CD4-positive, alpha-beta T cell (primary cell): ENCODE measurements at places on chromosomes 1 and 21.

- DNase-seq = no peak
Observed at GRCh38 chr21:15063814-15064575, 805 bp downstream of the NRIP1 start.

DNA sequence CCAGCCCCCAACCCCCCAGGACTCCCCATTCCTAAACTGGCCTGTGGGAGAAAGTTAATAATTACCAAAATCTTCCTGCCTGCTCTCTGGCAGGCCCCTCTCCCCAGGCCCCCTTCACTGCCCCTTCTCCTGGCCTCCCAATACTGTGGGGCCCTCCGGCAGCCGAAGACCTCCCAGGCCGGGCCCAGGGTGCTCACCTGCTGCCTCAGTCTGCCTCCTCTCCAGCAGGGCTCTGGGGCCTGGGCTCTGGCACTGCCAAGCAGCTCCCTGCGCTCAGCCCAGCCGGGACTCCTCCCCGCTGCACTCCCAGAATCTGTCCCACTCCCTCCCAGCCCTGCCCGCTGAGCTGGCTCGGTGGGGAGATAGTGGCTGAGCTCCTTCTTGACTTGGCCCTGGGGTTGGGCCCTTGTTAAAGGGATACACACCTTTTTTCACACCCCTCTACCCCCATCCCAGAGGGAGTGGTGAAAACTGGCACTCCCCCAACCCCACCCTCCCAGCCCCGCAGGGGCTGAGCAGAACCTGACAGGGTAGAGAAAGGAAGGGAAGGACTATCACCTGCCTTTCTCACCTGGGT, at the start of gene S100A16:
TSS of gene S100A16 (minus strand) at position 383 of the 577 bp plus-strand sequence. CDS start 4,986 bp downstream, outside the sequence.
- no peak for DNase-seq

- DNase-seq = no peak
Observed at GRCh38 chr1:43358121-43358745, 548 bp upstream of the CDC20 start.

DNA sequence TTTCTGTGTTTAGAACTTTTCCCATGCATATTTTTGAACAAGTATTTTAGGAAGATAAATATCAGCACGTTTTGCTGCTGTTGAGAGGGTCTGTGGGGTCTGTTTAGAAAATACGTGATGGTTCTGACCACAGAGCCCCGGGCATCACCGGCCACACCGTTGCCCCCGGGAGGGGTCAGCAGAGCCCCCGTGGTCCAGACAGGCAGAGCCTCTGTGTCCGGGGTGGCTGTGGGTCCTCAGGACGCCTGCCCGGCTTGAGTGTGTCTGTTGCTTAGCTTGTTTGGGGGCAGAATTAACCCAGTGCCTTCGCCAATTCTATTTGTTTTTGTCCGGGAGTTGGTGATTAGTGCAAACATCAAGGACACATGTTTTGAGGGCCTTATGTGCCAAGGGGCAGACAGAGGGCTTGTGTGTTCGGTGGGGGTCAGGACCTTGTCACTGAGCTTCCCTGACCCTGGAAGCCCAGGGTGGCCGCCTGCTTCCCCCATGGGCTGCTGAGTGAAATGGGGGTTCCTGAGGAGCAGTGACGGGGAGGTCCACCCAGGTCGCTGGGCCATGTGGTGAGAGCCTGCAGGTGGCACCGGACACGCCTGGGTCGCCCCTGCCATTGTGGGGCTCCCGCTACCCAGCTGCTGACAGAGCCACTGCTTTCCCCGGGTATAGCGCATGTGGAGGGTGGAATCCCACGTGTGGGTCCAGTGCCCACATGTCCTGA, 122.2 kb downstream of the SIK1 start:
- no peak for DNase-seq

- no peak for DNase-seq
Observed at GRCh38 chr1:51242546-51242945, 6.5 kb downstream of the RNF11 start.

- DNase-seq = no peak
Observed at GRCh38 chr1:159705904-159706256, 8.5 kb downstream of the CRP start.

DNA sequence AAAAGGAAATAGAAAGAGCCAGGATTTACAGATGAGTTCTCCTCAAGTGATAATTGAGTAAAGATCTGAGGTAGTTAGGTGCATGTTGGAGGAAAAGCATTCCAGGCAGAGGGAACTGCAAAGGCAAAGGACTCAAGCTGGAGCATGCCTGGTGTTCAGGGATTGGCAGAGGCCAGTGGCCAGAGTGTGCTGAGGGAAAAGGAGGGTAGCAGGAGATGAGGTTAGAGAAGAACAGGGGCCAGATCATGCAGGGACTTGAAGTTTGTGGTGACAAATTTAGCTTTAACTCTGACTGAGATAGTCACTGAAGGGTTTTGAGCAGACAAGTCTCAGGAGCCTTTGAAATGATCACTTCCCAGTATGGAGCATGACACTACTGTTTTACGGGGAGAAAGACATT, 19.0 kb upstream of the GTF2B start:
- DNase-seq = no peak

DNA sequence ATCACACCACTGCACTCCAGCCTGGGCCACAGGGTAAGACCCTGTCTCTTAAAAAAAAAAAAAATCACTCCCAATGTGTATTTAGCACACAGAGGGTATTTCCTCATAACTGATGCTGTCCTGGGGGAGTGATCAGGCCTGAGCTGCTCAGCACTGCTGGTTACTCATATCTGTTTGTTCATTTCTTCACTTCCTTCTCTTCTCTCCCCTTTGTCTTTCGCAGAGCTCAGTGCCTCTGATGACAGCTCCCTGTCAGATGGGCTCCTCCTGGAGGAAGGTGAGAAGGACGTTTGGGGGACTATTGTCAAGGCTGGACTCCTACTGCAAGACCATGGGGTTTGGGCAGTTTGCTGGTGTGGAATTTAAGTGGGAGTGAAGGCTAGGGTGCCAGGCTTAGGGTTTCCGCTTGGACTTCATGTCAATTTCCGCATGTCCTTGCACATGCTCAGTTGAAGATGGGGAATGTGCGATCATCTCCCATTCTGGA, 13.0 kb downstream of the INAVA start:
- DNase-seq = no peak

DNA sequence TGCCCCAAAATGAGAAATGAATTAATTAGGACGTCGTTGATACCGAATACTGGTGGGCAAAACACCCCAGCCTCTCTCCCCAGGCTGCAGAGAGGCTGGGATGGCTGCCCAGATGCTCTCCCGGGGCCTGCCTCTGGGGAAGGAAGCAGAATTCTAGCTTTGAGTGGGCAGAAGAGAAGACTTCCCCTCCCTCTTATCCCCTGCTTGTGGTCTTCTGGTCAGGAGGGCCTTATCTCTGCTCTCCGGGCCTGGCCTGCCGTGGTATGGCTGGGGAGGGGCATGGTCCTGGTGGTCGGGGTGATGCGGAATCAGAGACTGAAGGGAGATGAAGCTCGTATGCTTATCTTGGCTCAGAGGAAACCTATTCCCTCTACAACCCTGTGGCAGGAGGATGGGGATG, 9.8 kb upstream of the CSF3R start:
- DNase-seq = no peak

GRCh38 chr1:168163670-168164069, 15.1 kb upstream of the TIPRL start:
- DNase-seq = no peak

- no peak for DNase-seq
Observed at GRCh38 chr1:77948841-77949424, 29.9 kb downstream of the FUBP1 start.

- DNase-seq = no peak
Observed at GRCh38 chr1:193707271-193708021, 521.0 kb upstream of the B3GALT2 start.

GRCh38 chr1:5889901-5890300, 102.3 kb downstream of the NPHP4 start:
- DNase-seq = no peak

GRCh38 chr1:9416506-9416905, 122.8 kb upstream of the SLC25A33 start:
- no peak for DNase-seq

DNA sequence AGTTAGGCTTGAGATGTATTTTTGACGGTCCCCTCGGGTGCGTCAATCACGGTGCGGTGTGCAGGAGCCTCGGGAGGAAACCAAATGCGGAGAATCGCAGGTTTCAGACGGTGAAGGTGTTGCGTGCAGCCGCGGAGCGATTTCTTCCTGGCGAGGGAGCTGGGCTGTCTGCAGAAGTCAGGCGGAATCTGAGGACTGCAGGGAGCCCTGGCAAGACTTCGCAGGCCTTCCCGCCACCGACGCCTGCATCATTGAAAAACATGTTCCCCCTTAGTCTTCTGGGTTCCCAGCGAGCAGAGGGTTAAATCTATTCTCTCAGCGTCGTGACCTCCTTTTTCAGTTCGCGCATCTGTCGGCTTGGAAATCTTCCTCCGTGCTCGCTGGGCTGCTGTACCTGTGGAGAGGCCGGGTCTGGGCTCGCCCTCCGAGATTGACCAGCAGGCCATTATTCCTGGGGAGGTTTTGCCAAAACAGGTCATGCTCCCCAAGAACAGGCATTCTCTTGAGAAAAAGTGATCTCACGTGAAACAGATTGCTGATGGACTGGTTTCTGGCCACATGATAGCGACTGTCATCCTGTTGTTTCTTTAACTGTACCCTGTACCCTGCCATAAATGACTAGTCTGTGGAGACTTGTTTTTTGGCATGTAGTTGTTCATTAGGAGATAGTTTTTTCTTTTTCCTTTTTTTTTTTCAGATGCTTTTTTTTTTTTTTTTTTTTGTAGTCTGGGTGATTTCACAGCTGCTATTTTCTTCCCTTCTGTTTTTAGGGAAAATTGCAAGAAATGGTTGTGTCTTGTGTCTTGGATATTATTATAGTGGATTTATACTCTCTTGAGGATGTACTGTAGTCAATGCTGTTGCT, 894 bp downstream of the EPB41 start:
- peak; percentile 34 for DNase-seq

DNA sequence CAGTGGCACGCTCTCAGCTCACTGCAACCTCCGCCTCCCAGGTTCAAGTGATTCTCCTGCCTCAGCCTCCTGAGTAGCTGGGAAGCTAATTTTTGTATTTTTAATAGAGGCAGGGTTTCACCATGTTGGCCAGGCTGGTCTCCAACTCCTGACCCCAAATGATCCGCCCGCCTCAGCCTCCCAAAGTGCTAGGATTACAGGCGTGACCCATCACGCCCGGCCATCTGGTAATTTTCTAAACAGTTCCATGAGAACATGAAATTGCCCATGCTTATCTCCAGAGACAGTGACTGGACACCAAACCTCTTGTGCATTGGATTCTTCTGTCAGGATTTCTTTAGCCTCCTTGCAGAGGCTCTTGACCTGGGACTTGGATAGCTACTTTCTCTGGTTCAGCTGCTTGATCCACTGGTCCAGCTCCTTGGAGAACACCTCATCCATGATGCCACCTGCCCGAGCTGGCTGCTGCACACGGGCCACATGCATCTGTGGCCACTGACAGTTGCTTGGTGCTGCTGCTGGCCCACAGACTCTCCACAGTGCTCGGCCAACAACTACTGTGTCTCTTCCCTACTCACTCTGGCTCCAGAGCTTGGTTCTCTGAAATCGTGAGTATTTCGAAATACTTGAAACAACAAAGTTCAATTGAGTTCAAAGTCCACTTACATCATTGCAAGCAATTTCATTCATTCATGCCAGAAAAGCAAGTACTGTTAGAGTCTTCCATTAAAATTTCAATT, 40.0 kb upstream of the CTPS1 start:
- no peak for DNase-seq

DNA sequence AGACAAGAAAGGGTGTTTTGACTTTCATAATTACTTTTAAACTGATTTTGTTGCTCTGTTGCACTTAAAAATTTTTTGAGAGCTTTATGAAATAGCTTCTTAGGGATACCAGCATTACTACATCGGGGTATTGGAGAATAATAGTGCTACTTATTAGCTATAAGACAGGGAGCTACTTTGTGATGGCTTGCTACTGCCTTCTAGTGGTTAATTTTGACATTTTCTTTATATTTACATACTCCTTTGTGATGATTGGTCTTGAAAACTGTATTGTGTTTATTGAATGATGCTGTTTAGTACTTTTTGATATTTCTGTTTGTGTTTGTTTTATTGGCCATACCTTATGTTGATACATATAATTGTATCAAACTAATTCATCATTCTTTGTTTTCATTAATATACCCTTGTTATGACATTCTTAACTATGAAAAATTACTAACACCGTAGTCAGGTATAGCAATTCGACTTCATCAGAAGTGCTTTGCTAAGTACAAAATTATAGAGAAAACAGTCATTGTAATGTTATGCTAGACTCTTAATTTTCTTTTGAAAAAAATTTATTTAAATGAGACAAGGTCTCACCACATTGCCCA, 85.5 kb downstream of the CLIC4 start:
- no peak for DNase-seq

DNA sequence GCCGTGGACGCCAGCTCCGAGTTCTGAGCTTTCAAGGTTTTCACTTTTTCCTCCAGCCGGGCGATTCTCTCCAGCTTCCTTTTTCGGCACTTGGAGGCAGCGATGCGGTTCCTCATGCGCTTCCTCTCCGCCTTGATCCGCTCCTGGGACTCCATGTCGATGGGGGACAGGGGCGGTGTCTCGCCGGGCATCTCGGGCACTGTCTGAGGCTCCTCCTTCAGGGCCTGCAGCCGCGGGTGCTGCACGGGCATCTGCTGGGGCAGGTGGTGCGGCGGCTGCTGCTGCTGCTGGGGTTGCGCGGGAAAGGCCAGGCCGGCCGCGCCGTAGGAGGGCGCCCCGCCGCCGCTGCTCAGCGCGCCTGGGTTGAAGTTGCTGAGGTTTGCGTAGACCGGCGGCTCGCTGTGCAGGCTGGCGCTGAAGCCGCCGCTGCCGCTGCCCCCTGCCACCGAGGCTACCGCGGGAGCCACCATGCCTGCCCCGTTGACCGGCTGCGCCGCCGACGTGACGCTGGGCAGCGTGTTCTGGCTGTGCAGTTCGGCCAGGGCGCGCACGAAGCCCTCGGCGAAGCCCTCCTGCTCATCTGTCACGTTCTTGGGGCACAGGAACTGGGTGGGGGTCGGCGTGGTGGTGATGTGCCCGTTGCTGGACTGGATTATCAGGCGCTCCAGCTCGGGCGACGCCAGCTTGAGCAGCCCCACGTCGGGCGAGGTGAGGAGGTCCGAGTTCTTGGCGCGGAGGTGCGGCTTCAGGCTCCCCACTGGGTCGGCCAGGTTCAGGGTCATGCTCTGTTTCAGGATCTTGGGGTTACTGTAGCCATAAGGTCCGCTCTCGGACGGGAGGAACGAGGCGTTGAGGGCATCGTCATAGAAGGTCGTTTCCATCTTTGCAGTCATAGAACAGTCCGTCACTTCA, 1.4 kb downstream of the JUN start:
- DNase-seq = peak; percentile 70

DNA sequence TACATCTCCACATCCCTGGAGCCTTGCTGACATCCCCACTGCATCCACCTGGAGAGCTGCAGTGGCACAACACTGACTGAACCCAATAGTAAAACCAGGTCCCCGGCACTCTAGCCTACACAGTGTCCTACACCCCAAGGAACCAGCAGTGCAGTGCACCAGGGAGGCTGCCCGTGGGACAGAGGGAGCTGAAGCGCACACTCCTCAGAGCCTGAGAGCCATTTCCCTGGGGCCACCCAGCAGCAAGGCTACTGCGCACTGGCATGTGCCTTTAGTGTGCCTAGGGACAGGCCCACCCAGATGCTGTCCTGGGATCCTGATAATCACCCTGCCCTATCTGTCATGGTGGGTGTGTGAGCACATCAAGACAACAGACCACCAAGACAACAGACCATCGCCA, 31.9 kb downstream of the NSL1 start:
- DNase-seq = no peak
